ENCODE measurements at places on chromosomes 12 and 14.

GRCh38 chr12:68483592-68484383 is 126.9 kb upstream of the RAP1B start:
- DNase-seq: no peak

DNA sequence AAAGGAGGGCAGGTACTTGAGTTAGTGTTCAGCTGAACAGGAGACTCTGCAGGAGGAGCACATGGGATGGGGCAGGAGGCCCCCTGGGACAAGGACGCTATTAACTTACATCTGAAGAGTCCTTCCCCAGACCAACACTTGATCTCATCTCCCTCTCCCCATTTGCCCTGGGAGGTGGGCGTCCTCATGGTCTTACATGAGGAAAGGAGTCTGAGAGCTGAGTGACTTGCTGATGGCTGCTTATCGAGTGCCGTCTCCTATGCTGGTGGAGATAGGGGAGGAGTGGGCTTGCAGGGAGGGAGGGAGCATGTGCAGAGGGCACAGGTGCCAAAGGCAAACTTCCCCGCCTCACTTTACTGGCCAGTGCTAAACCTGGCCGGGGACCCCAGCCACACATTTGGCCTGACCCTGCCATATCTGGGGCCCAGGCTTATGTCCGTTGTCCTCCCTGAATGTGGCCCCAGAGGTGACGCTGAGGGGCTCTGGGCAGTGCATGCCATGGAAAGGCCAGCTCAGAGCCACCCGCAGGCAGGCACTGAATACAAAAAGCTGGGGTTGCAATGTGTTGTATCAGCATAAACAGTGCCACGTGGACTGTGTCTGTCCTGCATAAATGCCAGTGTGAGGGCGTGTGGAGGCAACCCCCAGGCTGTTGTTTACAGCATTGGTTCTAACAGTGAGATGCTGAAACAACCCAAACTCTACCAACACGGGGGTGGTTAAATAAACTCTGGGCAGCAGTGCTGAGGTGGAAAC is 29.4 kb downstream of the FAIM2 start:
- DNase-seq: no peak

- DNase-seq: no peak
These were observed 83.5 kb downstream of the C12orf75 start for GRCh38 chr12:105413911-105414487.

- DNase-seq: no peak
These were observed 13.9 kb downstream of the PNMA1 start for GRCh38 chr14:73700325-73700724.

- no peak for DNase-seq
These were observed 96.2 kb upstream of the HSPB8 start for GRCh38 chr12:119082496-119082895.

- DNase-seq: no peak
These were observed 314.3 kb upstream of the RTL1 start for GRCh38 chr14:101217616-101218371.

DNA sequence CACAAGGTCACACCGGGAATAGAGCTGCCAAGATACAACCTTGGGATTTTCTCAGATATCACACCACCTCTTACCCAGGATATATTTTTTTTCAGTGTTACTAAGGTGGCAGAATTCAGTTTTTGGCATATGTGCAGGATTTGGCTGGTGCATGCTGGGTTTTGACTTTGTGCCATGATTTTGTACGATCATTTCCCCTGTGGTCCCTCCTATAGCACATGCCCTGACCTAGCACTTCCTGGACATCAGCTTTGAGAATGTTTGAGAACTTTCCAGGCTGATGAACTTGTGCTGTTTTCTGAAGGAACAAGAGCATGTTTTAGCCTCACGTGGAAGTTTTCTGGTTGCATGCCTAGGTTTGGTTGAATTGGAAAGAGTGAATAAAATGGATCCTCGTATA is 11.0 kb upstream of the TBPL2 start:
- DNase-seq: no peak

DNA sequence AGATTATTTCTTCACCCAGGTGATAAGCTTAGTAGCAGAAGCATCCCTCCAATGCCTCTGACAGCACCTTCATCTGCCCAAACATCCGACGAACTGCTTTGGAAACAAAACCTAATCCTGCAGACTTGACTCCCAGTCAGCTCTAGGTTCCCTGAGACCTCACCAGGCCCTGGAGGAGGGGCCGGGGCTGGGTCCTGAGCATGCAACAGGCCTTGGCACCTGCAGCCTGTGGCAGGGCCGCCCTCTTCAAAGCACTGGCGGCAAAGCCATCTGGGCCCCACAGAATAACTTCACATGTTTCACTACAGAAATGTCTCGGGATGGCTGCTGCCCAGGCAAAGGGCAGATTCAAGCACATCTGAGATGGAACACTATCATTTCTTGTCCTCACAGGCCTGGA is 133.3 kb downstream of the PIWIL1 start:
- DNase-seq: no peak

GRCh38 chr12:122437656-122438121 is 15.2 kb upstream of the CLIP1 start:
- DNase-seq: no peak

DNA sequence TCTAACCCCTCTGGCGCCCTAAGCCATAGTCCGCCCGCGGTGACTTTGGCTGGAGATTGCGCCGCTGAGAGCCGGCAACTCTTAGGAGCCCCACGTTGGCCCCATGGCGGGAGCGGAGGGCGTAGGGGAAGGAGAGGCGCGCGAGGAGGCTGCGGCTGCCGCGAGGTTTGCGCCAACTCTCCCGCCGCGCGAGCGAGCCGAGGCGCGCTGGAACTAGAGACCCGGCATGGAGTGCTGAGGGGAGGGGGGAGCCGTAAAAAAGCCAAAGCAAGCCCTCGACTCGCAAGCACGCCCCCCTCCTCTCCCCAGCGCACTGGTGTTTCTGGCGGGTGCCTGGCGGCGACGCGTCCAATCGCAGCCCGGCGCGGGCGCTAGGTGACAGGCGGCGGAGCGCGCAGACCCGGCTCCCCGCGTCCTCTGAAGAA is at the start of gene SYT10:
Gene SYT10, minus strand, starts transcription at position 233 of the 425 bp plus-strand sequence. CDS start 297 bp downstream, outside the sequence.
- DNase-seq: no peak

DNA sequence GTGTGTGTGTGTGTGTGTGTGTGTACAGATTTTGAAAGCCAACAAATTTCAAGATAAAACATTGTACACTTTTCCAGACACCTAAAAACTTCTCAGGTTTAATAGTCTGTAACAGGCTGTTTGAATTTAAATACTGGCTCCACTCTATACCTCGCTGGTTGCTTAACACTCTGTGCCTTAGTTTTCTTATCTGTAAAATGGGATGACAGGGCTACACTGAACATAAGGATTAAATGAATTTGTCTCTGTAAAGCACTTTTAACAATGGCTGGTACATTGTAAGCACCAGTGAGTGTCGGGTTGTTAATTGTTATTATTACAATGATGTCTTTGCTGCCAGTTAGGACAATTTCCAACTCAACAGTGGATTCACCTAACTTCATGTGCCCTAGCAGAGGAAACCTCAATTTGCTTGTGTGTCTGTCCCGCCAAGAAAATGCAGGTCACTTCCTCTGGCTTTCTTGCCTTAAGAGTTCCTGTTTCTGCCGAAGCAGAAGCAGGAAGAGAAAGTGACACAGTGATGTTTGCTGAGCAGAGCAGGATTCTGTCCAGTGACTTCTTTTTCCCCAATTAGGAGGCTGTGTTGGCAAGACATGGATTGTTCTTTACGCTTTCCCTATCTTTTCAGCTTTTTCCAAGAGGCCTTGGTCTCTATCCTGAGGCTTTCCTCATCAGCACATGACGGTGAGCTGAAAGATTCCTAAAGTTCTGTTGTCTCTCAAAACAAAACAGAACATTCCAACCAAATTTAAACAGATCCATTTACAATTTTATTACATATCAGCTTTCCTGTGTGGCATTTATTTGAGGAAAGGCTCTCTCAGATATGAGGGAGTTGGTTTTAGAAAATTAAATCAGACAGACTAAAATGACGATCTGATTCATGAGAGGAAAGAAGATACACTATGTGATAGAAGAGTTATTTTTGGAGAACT is 154.1 kb upstream of the ATP2B1 start:
- DNase-seq: peak; percentile 61

- no peak for DNase-seq
These were observed 193.6 kb upstream of the NUDT4 start for GRCh38 chr12:93183940-93184671.

- no peak for DNase-seq
These were observed 95.4 kb downstream of the ITPR2 start for GRCh38 chr12:26737487-26738030.

GRCh38 chr12:106073179-106073578 is 65.6 kb downstream of the NUAK1 start:
- no peak for DNase-seq

- DNase-seq: no peak
These were observed 22.9 kb downstream of the KRT18 start for GRCh38 chr12:52971679-52972329.

DNA sequence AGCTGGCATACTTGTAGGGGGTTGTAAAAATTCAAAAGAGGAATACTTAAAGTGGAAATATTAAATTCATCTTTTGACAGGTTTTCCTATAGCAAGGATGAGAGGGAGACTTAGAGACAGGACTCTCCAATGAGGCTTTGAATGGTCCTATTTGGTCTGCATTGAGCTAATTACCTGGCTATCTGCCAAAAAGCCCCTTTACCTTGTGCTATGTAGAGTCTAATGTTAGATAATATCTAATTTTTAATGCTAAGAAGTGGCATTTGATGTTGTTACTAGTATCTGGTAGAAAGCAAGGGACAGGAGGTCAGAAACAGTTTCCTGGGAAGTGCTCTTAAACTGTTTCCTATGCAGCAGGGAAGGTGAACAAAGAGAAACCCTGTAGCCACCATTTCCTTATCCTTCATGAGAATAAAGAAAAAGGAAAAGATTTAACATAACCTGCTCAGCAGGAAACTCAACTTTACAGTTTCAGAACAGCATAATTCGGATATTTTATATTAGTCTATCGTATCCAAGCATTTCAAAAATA is 550.0 kb downstream of the SOX5 start:
- no peak for DNase-seq

- no peak for DNase-seq
These were observed 6.9 kb downstream of the RARG start for GRCh38 chr12:53224897-53225634.

GRCh38 chr14:89549381-89550125 is 132.5 kb upstream of the FOXN3 start:
- DNase-seq: no peak

- no peak for DNase-seq
These were observed 160.6 kb upstream of the SYT1 start for GRCh38 chr12:78703820-78704525.

GRCh38 chr12:79927772-79928474 is 7.0 kb downstream of the PPP1R12A start:
- DNase-seq: peak; percentile 76

DNA sequence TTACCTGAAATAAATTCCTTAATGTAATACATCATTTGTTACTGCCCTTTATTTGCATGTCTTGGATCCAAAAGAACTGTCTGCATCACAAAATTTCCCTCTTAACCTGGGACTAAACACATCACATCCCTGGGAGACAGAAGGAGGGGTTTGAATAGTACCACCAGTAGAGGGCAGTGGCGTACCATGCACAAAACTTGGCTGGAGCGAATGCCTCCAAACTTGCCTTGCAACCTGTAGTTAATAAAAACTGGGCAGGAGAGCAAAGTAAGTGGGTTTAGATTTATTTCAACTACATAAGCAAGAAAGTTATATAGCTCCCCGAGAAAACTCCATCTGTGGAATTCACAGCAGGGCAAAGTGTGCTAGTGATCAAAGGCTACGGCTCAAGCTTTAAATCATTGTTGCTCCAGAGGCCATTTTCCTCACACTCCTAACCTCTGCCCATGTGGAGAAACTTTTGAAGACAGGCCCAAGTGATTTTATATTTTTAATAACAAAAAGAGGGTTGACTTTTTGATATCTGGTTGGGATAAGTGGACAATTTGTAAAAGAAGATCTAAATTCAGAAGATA is 1176.7 kb upstream of the SEL1L start:
- no peak for DNase-seq

- DNase-seq: no peak
These were observed 23.5 kb downstream of the SDSL start for GRCh38 chr12:113445544-113446171.

- DNase-seq: no peak
These were observed 177.9 kb downstream of the APAF1 start for GRCh38 chr12:98823012-98823411.

- no peak for DNase-seq
These were observed 6.5 kb downstream of the JDP2 start for GRCh38 chr14:75434138-75434889.

- DNase-seq: no peak
These were observed 9.1 kb downstream of the KRT83 start for GRCh38 chr12:52312086-52312485.

DNA sequence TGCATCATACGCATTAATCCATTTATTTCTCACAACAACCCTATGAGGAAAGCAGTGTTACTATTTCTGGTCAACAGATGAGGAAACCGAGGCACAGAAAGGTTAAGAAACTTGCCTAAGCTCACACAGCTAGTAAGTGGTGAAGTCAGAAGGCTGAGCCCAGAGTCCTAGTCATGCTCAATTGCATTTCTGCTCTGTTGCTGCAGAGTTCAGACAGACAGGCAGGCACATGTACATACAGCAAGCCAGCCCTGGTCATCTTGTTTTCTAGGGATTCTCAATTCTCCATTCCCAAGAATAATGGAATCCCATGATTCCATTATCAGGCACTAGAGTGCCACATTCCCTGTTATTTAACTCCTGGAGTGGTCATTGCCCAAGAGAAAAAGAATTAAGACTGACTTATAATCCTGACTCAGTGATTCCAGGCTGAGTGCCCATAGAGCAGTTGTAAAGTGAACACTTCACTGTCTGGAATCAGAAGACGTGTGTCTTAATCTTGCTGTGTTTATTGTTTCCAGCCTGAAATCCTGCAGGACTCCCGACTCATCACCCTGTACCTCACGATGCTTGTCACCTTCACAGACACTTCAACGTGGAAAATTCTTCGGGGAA is 10.7 kb downstream of the UBE3B start:
- no peak for DNase-seq

DNA sequence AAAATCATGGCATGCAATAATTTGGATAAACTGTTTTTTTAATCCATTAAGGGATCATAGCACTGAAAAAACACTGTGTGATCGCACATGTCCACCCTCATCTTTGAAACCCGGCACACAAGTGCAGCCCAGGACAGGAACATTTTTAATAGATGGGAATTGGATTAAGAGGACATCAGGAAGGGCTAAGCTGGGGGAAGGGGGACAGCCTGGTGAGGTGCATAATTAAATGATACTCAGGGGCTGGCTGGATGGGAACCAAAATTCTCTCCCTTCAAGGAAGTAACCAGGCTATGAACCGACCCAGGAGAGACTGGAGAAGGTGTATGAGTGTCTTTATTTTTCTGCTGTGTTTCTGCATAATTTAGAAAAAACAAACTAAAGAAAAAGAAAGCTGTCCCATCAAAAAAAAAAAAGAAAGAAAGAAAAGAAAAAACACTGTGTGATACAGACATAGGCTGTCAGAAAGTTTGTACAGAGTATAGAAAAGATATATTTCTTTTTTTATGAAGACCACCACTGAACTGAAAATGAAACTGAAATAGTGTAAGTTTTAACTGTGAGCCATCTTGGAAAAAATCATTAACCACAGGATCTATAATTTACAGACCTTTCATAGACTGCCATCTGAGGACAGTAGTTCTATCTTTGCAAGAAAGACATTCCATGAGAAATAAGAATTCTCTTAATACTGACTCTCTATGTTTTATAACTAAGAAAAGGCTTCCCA is 75.1 kb upstream of the SLC38A4 start:
- no peak for DNase-seq
